SIG-M5 (cell line): ENCODE measurements at places on chromosomes 12 and 14.

DNA sequence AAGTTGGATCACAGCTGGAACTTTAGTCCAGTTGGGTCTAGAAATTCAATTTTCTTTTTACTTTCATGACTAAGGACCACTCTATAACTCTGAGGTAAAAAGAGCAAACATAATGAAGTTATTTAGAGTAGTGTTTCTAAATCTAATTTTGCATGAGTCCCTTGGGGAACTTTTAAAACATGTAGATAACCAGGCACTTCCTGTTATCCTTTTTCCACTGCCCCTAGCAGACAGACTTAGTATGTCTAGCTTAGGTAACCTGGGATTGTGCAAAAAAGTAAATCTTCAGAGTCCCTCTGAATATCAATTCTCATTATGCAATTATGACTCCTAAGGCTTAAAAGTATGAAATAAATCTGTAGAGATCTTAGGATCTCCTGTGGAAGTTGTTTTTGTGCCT is 371.2 kb downstream of the DIO2 start:
- DNase-seq = no peak

GRCh38 chr12:11797317-11797913 is 147.9 kb downstream of the ETV6 start:
- DNase-seq = no peak

- DNase-seq = no peak
Observed at GRCh38 chr12:97984974-97985580, 522.5 kb downstream of the RMST start.

- DNase-seq = no peak
Observed at GRCh38 chr12:86903159-86903558, 647.0 kb upstream of the MGAT4C start.

GRCh38 chr12:16325426-16325825 is 22.0 kb upstream of the MGST1 start:
- DNase-seq = no peak

- DNase-seq = no peak
Observed at GRCh38 chr12:119500209-119500608, 93.4 kb upstream of the TMEM233 start.

GRCh38 chr12:79566452-79567174 is 124.2 kb downstream of the PAWR start:
- DNase-seq = no peak

DNA sequence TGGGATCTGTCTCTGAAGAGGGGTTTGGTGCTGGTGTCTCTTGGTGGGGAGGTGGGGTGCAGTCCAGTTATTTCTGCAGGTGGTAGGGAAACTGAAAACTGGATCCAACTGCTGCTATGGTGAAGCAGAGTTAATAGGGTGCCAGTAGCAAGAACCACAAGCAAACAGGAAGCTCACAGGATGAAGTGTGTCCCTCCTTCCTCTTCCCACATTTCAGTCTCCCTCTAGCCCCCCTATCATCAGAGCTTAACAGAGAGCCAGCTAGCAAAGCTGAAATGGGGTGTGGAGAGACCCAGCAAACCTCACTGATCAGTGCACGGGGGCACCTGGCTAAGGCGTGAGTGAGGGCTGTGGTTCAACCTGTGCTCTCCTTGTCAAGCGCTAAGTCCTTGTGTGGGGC is 69.1 kb upstream of the C12orf71 start:
- no peak for DNase-seq

DNA sequence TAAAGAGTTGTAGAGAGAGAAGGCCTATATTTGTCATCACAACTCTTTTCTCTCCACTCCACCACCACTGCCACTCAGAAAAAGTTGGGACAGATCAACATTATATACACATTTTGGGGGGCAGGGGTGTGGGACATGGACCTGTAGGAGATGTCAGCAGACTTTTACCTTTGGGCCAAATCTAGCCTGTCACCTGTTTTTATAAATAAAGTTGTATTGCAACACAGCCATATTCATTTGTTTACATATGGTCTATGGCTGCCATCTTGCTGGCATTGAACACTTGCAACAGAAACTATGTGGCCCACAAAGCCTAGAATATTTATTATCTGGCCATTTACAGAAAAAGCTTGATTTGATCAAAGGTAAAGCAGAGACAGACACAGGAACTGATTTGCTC is 250.7 kb downstream of the BTG1 start:
- no peak for DNase-seq

GRCh38 chr12:20757-21156 is 45.8 kb upstream of the IQSEC3 start:
- no peak for DNase-seq

- no peak for DNase-seq
Observed at GRCh38 chr12:124813782-124814181, 49.9 kb downstream of the SCARB1 start.

DNA sequence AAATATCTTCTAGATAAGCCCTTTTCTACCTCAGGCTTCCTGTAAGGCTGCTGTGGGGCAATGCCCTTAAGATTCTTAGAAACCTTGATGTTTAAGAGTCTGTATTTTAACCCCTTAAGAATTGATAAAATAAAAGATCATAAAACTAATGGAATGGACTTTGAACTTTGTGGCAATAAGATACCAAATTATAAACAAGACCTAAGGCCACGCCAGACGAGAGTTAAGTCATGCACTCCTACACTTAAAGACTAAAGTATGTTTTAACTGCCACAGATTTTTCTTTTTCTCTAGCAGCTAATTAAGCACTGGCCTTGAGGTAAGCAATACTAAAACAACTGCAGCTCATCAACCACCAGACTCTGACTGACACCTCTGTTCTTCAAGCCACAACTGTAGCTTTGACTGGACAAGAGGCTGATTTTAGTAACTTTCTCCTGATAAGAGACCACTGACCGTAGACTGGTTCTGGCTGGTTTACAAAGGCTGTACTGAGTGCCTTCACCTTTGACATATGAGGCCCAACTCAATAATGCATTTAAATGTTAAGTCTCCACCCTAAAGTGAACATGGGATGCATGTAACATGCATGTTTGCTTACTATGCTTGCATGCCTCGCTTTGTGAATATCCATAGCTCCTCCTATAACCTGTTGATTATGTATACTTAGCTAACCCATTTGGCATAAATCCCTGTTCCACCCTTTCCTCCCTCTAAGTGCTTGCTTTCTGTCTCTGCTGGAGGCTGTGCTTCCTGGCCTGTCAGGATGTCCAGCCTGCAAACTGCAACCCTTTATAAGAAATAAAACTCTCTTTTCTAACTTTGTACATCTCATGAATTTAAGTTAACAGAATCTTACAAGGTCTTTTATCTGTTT is 71.9 kb downstream of the KLHL28 start:
- no peak for DNase-seq

GRCh38 chr14:93331002-93331727 is 1.7 kb downstream of the BTBD7 start:
- no peak for DNase-seq

GRCh38 chr14:76501156-76501720 is 125.3 kb downstream of the ESRRB start:
- DNase-seq = no peak

DNA sequence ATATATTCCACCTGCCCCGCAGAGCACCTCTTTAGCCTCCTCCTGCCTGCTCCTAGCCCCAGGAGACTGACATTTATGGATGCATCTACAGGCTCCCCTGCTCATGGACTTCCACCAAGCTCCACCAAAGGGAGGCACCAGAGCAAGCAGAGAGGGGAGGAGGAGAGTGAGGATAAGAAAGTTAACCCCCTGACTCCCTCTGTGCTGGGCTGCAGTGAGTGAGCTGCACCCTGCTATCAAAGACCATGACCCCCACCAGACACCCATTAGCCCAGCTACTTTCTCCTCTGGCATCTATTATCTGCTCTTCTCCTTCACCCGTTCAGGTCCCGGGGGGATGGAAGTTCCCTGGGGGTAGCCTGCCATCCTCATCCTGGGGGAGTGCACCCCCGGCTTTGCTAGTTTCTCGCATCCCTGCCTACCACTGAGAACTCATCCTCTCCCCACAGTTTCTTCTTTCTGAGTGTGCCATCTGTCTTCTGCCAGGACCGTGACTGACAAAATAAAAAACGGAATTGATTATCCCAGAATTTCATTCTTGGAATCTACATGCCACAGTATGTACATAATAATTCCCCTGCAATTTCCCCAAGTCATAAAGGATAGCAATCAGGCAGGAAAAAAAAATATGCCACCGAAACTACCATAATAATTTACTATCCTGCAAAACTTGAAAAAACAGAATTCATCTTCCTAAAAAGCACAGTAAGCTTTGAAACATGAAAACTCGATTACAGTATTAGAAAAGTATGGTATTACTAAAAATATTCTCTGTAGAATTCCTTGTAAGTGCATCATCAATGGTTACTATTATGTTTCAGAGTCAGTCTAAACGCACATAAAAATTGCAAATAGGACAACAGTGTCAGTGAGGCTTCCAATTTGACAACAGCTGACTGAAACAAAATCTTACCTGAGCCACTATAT is 45.2 kb downstream of the FOXN3 start:
- no peak for DNase-seq

- DNase-seq = no peak
Observed at GRCh38 chr14:100614803-100615202, 27.6 kb upstream of the BEGAIN start.

- DNase-seq = no peak
Observed at GRCh38 chr12:92462527-92462926, 240.3 kb upstream of the PLEKHG7 start.

DNA sequence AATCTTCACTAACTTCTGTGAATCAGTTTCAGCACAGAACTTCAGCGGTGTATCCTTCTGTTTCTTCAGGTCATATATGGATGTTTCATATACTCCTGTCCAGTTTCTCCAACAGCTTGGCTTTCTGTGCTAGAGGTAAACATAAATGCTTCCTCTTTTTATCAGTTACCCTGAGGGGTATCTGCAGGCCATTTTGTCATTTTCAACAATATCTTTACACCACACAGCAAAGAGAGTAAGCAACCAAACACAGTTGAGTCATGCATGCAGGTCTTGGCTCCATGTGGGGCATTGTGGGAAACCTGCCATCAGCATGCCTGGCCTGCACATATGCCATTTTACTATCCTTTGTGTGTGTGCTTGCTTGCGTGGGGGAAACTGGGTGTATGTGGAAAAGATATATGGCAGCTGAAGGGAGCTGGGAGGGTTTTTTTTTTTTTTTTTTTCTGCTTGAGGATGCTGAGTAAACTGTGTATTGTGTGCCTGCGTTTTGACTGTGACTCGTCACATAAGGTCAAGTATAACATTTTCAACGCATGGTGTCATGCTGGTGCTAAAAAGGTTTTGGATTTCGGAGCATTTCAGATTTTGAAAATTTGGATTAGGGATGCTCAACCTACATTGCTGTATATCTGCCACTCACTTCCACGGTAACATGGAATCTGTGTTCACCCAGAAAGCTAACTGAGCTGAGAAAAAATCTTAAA is 56.1 kb upstream of the YARS2 start:
- no peak for DNase-seq

DNA sequence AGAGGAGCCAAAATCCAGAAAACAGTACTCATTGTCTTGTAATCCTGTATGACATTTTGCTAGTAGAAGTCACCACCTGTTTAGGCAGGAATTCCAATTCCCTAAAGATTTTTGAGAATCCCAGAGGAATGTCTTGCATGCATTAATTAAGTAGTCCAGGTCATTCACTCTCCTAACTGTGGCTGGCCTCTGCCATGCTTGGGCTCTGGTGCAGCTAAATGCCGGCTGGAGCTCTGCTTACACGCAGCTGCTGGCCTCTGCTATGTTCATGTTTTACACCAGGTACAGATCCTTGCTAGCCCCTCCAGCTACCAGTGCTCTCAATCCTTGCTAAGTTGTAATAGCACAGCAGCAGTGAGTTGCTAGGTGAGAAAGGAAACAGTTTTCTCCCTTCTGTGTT is 16.3 kb upstream of the HIF1A start:
- no peak for DNase-seq

DNA sequence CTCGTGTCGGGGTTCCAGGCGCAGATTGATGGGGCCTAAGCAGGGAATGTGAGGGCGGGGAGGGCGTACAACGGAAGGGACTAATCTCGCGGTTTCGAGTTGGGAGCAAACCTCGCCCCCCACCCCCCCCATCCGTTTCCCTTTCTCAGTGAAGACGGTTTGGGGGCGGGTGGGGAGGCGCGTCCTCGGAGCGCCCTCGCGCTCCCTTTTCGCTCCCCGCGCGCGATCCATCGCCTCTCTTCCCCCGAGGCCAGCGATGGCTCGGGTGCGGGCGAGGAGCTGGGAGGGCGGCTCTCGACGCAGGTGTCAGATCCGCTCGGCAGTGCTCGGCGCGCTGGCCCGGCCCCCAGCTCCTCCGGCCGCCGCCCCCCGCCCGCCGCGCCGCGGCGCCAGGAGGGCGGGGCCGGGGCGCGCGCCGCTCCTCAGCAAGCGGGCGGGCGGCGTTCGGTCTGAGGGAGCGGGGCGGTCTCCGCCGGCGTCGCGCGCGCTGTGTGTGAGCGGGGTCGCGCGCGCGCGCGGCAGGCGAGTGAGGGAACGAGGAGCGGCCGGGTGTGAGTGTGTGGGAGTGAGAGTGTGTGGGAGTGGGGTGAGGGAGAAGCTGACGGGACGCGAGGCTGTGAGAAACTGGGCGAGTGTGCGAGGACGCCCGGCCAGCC is at the start of gene RIMKLB:
TSS of gene RIMKLB (plus strand) at position 516 of the 656 bp plus-strand sequence. CDS start 15,876 bp downstream, outside the sequence.
- no peak for DNase-seq

DNA sequence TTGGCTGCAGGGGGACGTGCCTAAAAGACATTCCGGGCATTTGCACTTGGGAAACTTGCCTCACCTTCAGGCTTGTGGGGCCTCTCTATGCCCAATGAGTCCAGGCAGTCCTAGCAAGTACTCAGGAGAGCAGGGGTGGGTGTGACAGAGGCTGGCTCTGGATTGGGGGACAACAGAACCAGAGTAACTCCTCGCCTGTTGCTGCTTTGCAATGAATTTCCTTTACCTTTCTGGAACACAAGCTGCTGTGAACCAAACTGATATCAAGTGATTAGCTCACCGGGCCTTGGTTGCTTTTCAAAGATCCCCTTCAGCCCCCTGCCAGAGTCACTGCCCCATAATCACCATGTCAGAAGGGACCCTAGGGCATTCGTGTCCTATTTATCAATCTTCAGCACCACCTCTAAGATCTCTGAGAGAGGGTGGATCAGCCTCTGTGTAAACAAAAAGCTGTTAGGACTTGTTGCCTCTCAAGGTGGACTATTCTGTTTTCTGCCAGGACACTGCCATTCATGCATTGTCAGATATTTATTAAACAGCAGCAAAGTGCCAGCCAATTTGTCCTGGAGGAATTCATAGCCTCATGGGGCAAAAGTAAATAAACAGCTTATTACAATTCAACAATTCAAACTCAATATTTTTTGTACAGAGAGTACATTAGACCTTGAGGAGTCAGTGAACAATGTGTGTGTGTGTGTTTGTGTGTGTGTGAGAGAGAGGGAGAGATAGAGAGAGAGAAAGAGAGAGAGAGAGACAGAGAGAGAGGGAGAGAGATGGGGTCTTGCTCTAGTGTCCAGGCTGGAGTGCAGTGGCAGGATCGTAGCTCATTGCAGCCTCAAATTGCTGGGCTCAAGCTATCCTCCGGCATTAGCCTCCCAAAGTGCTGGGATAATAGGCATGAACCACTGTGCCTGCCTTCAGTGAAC is 11.3 kb downstream of the NFATC4 start:
- DNase-seq = no peak
